A549 treated with CpdA at 1 μM for 4 hours (cell line): ENCODE measurements at places on chromosomes 13 and 19. TPM values are rescaled to one million over a fixed set of nuclear protein-coding genes. Genes with fewer than 3 reads are reported as not detected.

The ITGBL1 gene
- total RNA-seq = 1.5 to 1.7 TPM (median 1.6 TPM) in 5 replicates

The POSTN gene
- 0.02 to 0.14 TPM (median 0.05 TPM) in 3 of 5 replicates, not detected in the others for total RNA-seq

The ZFP82 gene
- 1.9 to 2.8 TPM (median 2.3 TPM) in 5 replicates for total RNA-seq

The CCDC194 gene
- total RNA-seq = not detected in 5 replicates

The TYROBP gene
- total RNA-seq = not detected in 5 replicates

The MEIS3 gene
- 29.4 to 41.7 TPM (median 34.2 TPM) in 5 replicates for total RNA-seq

The FAM83E gene
- total RNA-seq = 0.13 to 0.66 TPM (median 0.17 TPM) in 4 of 5 replicates, not detected in the other

The PNMA8B gene
- not detected in 5 replicates for total RNA-seq

The GIPC1 gene
- total RNA-seq = 84.3 to 123 TPM (median 115 TPM) in 5 replicates

The VAV1 gene
- 6.2 to 9.5 TPM (median 7.4 TPM) in 5 replicates for total RNA-seq

The GRK1 gene
- 0.01 TPM in 1 of 5 replicates, not detected in the others for total RNA-seq

The OR4F17 gene
- not detected in 5 replicates for total RNA-seq

The EFNA2 gene
- total RNA-seq = 0.98 to 2.3 TPM (median 1.7 TPM) in 5 replicates

The FFAR2 gene
- total RNA-seq = 0.06 TPM in 1 of 5 replicates, not detected in the others

The PSG6 gene
- total RNA-seq = not detected in 5 replicates

The CGB1 gene
- total RNA-seq = 0.27 to 0.64 TPM (median 0.38 TPM) in 3 of 5 replicates, not detected in the others

The CEACAM8 gene
- total RNA-seq = not detected in 5 replicates

The SIGLECL1 gene
- total RNA-seq = not detected in 5 replicates

The ZNF793 gene
- 0.07 to 0.25 TPM (median 0.12 TPM) in 4 of 5 replicates, not detected in the other for total RNA-seq

The PSG11 gene
- not detected in 5 replicates for total RNA-seq

The ZNF415 gene
- total RNA-seq = not detected in 5 replicates

The KIR2DL4 gene
- total RNA-seq = not detected in 5 replicates

The ZNF557 gene
- 2.3 to 3.2 TPM (median 2.7 TPM) in 5 replicates for total RNA-seq

The GAPDHS gene
- not detected in 5 replicates for total RNA-seq

The FCER2 gene
- total RNA-seq = not detected in 5 replicates

The SRRM5 gene
- 0.79 to 1.1 TPM (median 1.1 TPM) in 5 replicates for total RNA-seq

The TMC4 gene
- total RNA-seq = 0.24 to 1.5 TPM (median 1.3 TPM) in 5 replicates

The ATP7B gene
- 1.6 to 2.6 TPM (median 2.5 TPM) in 5 replicates for total RNA-seq

The ADAMTSL5 gene
- 2.0 to 3.9 TPM (median 3.2 TPM) in 5 replicates for total RNA-seq

The ZNF468 gene
- 0.44 to 1.1 TPM (median 0.58 TPM) in 5 replicates for total RNA-seq

The FLT1 gene
- 0.01 TPM in 1 of 5 replicates, not detected in the others for total RNA-seq

The ZNF701 gene
- total RNA-seq = 0.04 to 0.17 TPM (median 0.14 TPM) in 4 of 5 replicates, not detected in the other

The PABPC3 gene
- total RNA-seq = 0.10 to 0.17 TPM (median 0.13 TPM) in 5 replicates

The FAAP24 gene
- total RNA-seq = 14.8 to 17.8 TPM (median 15.4 TPM) in 5 replicates

The ZNF729 gene
- not detected in 5 replicates for total RNA-seq

The PSPN gene
- total RNA-seq = 0.80 to 1.2 TPM (median 0.86 TPM) in 5 replicates

The CFAP97D2 gene
- not detected in 5 replicates for total RNA-seq

The NFKBIB gene
- total RNA-seq = 68.2 to 127 TPM (median 105 TPM) in 5 replicates

The PBX4 gene
- total RNA-seq = 1.3 to 1.6 TPM (median 1.4 TPM) in 5 replicates

The ZNF211 gene
- total RNA-seq = 4.7 to 7.1 TPM (median 6.6 TPM) in 5 replicates

The NLRP7 gene
- not detected in 5 replicates for total RNA-seq

The IRGC gene
- not detected in 5 replicates for total RNA-seq

The LCP1 gene
- 0.09 to 0.30 TPM (median 0.21 TPM) in 5 replicates for total RNA-seq

The DHDH gene
- 1.2 to 2.2 TPM (median 1.5 TPM) in 5 replicates for total RNA-seq

The TMEM238 gene
- 1.9 to 9.5 TPM (median 8.1 TPM) in 5 replicates for total RNA-seq

The ZNF714 gene
- total RNA-seq = 2.7 to 4.4 TPM (median 3.0 TPM) in 5 replicates

The HCN2 gene
- 28.0 to 41.1 TPM (median 39.0 TPM) in 5 replicates for total RNA-seq
